ENCODE measurements at places on chromosomes 11 and 22. TPM values are rescaled to one million over a fixed set of nuclear protein-coding genes. Genes with fewer than 3 reads are reported as not detected.

PANX3 gene
- total RNA-seq = 0.04 TPM

OR52A1 gene
- not detected for total RNA-seq

SNX32 gene
- 0.98 TPM for total RNA-seq

HIKESHI gene
- total RNA-seq = 60.9 TPM

GRCh38 chr11:19187833-19188258 lies 13.9 kb downstream of the CSRP3 start:
- no peak overlapping the region for H3K4me3 ChIP-seq
- H3K4me1 ChIP-seq = peaks cover 12% of the 10 kb centered on the region
- H3K36me3 ChIP-seq = peaks cover 33% of the 10 kb centered on the region
- no peak for DNase-seq

GRCh38 chr22:19127329-19128008 lies 3.6 kb upstream of the TSSK2 start:
- peaks cover 5% of the 10 kb centered on the region for H3K4me1 ChIP-seq
- no peak overlapping the region for H3K27ac ChIP-seq
- no peaks in the 10 kb centered on the region for H3K36me3 ChIP-seq

DNA sequence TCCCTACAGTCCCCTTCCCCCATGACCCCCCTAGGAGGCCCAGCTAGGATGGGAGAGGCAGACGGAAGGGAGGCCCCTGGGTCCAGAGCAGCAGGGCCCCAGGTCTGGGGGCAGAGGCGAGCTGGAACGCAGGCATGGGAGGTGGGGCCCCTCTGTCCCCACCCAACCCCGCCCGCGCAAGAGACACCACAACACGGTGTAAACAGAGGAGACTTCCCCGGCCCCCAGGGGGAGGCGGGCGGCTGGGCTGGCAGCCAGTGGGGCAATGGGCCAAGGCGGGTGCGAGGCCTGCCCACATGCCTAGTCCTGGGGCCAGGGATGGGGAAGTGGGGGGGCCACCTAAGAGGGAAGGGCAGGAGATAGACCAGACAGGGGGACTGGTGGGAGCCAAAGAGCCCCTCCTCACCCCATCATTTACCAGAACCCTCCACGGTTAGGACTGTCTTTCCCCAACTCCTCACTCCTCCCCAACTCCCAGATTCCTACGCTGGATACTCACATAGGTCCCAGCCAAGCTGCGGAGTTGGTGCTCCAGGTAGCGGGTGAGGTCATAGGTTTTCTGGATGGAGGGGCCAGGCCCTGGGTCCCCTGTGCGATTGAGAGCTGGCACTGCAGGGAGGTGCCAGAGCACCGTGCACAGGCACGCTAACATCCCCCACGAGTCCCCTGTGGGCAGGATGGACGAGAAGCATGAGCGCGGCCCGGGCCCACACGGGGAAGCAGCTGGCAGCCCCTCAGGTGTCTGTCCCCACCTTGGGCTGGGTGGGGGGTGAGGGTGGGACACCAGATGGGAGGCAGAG lies 6.2 kb downstream of the CLCF1 start:
- peaks cover 11% of the 10 kb centered on the region for H3K27me3 ChIP-seq
- peaks cover 6% of the 10 kb centered on the region for H3K36me3 ChIP-seq
- H3K4me1 ChIP-seq = peaks cover 63% of the 10 kb centered on the region
- peak; percentile 69 for DNase-seq

- H3K4me3 ChIP-seq = no peak overlapping the region
- no peaks in the 10 kb centered on the region for H3K27me3 ChIP-seq
- DNase-seq = no peak
- no peak overlapping the region for H3K27ac ChIP-seq
These were observed 222.6 kb upstream of the PITPNB start for GRCh38 chr22:28141614-28142013.

- H3K4me1 ChIP-seq = peaks cover 64% of the 10 kb centered on the region
- peak overlapping the region; percentile 71 for H3K27ac ChIP-seq
- H3K4me3 ChIP-seq = peak overlapping the region; percentile 29
- DNase-seq = no peak
These were observed 15.9 kb downstream of the CRELD2 start for GRCh38 chr22:49934160-49934890.

DNA sequence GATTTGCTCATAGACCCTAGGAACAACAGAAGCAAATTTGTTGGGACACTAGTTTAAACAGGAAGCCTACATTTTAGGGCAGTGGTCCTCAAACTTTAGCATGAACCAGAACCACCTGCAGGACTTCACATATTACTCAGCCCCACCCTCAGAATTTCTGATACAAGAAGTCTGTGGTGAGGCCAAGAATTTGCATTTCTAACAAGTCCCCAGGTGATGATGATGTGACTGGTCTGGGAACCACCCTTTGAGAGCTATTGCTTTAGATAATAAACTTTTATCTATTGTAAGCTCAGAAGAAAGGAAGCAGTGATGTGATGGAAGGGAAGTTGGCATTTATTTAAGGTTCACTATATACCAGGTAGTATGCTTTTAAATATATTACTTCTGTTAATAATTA lies 194.0 kb downstream of the FAM181B start:
- no peaks in the 10 kb centered on the region for H3K36me3 ChIP-seq
- H3K27me3 ChIP-seq = no peaks in the 10 kb centered on the region
- no peak overlapping the region for H3K27ac ChIP-seq

Data from muscle of leg (tissue), 16 donors.